ENCODE measurements at places on chromosomes 6 and 20.

DNA sequence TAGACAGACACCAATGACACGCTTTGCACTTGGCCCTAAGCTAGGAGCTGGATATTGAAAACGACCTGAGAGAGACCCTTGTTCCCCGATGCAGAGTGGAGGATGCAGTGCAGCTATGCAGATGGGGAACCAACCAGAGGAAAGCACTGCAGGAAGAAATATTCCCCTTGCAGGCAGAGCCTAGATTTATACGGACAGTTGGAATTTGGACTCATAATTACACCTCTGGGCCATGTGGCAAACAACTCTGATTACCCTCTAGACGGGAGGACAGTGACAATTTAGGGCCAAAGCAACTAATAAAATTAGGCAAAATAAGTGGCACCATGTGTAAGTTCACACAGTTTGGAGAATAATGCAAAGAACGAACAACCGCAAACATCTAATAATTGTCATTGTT is 12.3 kb downstream of the PMEPA1 start:
- DNase-seq, result no peak

DNA sequence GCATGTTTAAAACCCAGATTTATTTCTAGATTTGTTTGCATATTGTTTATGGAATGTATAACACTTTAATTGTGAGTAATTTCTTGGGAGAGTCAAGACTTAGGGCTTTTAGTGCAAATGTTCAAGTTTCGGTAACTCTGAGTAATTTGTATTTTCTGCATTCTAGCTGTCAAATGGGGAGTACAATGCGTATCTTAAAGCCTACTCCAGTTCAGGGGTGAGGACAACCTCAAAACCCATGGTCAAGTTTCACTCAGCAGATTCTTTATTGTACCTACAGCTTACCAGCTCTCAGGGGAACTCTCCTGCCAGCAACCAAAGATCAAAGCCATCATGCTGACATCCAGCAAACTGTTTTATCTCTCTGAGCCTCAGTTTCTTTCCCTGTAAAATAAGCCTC is 458.6 kb upstream of the JARID2 start:
- no peak for DNase-seq

DNA sequence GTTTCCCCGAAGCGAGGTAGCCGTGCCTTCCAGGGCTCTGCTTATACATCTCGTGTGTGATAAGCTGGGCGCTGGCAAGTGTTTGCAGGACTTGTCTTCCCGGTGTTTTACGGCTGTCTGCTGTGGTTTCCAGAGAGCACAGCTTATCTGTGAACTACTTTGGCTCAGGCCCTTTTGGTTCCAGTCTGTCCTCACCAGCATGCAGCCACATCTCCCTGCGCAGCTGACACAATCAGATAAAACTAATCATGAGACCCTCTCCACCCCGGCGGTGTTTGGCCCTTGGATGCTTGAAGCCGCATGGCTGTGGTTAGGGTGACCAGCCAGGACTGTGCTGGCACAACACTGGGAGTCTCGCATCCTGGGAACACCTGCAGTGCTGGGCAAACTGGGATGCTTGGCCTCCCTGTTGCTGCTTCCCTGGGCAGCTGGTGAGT is 241.8 kb upstream of the FOXQ1 start:
- DNase-seq, result no peak

DNA sequence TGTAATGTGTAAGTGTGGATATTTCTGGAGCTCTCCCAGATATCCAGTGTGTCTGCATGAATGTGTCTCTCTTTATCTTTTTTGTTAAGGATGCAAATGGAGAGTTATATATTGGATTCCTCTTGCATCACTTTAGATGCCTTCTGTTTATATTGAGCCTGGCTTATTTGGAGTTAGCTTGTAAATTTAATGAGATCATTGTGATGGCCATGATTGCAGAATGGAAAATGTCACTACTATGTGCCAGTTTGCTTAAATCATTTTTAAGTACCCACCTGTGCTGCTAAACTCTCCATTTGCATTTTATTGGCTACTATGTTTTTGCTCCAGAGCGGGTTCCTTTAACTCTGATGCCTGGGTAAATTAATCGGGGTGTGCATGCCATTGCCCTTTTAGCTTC is 334.8 kb downstream of the UTRN start:
- DNase-seq, result no peak

DNA sequence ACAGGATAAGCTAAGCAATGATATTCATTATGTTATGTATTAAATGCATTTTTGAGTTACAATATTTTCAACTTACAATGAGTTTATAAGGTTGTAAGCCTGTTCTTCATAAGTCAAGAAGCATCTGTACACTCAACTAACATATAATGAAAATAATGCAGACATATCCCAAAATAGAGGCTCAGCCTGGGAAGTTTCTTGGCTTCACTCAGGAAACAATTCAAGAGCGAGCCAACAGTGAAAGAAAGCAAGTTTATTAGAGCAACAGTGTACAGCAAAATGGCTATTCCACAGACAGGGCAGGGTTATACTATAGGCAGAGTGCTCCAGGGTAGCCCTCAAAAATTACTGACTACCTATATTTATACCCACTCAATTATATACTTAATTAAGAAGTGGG is 1581.8 kb downstream of the HACE1 start:
- DNase-seq, result no peak

DNA sequence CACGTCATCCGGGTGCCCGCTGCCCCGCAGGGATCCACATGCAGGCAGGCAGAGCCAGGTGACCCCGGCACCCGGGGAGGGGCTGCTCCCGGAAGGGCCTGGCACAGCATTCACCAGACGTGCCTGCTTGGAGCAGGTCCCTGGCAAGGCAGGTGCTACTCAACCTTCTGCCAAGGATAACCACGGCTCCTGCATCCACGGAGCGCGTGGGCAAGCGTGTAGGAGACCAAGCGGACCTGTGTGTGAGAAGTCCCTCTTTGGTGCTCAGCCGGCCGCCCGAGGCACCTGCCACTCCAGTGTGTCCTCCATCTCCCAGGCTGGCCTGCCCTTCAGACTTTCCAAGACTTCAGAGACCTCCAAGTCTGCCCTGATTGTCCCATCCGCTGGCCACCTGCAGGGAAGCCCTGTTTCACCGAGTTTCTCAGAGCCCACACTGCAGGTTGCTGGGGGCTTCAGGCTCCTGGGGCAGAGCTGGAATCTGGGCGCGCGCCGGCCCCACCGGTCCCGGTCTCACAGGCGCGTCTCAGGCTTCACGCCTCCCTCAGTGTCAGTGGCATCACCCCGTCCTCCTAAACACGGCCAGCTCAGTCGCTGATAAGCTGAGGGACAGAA is 124.3 kb downstream of the DLL1 start:
- DNase-seq, result no peak

DNA sequence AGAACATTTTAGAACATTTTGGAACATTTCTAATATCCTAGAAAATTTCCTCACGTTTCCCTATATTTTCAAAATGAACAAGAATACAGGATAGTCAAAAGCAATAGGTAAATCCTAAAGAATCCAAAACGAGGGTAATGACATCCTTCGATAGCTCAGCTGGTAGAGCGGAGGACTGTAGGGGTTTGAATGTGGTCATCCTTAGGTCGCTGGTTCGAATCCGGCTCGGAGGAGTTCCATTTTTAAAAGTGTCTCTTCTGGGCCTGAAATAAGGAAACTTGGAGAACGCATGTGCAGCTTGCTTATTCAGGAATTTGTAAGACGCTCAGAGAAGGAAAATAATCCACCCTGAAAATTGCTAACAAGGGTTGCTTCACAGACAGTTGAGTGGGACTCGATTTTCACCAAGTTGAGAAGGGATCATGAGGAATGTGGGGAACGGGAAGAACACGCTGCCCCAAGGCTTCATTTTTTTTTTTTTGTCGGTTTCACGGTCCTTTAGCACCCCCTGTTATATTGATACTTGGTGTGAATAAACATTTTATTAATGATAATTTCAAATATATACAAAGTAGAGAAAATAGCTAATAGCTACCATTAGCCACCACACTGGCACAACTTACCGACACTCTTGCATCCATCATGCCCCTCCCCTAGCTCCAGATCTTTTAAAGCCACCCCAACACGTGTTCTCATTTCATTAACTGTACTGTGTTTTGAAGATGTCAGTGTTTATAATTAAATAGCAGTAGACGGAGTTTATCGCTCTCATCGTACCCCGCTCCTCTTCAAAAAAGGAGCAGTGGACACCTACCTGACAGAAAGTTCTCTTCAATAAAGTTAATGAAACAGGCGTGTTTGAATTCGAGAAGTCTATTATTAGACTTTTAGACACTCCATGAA is 1.8 kb upstream of the ABT1 start:
- peak; percentile 37 for DNase-seq

DNA sequence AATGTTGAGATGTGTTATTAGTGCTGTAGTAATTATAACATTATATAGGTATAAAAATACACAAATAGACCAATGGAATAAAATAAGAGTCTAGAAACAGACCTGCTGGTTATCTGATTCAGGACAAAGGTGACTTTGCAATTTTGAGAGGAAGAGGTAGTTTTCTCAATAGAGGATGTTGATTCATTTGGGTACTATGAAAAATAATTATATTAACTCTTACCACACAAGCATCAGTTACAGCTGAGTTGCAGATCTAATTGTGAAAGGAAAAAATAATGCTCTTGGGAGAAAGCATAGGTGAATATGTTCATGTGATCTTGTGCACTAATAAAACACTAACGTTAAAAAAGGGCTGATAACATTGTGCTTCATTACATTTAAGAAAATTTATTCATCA is 103.0 kb downstream of the BCKDHB start:
- no peak for DNase-seq

DNA sequence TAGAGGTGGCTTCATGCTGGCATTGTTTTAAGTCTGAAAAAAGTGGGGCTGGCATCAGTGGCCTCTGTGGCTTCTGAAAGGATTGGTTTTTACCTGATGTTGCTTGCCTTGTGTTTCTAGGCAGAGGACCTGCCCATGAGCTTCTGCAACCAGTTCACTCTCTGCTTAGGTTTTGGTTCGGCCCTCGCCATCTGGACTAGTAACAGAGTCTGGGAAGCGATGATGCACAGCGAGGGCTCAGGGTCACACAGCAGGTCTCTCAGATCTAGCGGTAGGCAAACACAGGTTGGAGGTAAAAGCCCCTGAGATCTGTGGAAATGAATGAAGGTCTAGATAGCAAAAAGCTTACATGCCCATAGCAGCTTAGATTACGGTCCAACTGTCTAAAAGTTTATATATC is 6.8 kb upstream of the RBL1 start:
- DNase-seq, result no peak

- peak; percentile 47 for DNase-seq
Observed at GRCh38 chr20:31566658-31567379, 38.3 kb upstream of the ID1 start.

- DNase-seq, result no peak
Observed at GRCh38 chr6:57252137-57252536, 30.0 kb upstream of the RAB23 start.

GRCh38 chr20:44398335-44398734 is 42.8 kb downstream of the HNF4A start:
- no peak for DNase-seq

GRCh38 chr6:142407685-142408273 is 106.0 kb downstream of the ADGRG6 start:
- DNase-seq, result no peak

DNA sequence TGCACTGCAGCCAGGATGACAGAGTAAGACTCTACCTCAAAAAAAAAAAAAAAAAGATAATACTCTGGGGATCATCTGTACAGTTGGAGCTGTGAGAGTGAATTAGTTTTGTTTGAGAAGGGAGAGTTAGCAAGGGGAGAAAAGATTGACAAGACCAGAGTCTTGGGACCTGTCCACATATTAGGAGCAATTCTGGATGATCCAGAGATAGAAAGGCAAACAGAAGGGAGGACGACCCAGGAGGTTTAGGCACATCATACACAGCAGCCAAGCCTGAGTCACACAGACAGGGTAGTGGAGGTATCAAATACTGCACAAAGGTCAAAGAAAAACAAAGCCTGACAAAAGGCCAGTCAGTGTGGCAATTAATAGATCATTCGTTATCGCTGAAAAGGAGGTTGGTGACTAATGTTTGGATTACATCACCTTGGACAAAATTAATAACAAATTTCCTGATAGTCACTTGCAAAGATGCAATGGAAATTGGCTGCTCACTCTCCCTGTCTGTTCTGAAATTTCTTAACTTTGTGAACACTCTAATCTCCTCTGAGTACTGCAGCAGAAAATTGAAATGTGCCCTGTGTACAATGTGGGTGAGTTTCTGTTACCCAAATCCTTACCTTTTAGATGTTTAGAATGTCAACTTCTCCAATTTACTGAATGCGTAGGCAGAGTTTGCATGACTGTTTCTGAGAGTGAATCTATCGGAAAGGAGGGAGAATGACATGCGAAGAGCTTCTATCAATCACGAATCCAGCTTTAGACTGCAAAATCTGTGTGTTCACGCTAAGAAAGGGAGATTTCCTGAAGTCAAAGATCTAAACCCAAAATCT is 105.4 kb downstream of the TSHZ2 start:
- no peak for DNase-seq

- DNase-seq, result no peak
Observed at GRCh38 chr20:59636766-59637370, 32.5 kb downstream of the PHACTR3 start.

Measured in iPS-NIHi11 (cell line).